COR-L47 (cell line): ENCODE measurements at places on chromosomes 5 and 9.

DNA sequence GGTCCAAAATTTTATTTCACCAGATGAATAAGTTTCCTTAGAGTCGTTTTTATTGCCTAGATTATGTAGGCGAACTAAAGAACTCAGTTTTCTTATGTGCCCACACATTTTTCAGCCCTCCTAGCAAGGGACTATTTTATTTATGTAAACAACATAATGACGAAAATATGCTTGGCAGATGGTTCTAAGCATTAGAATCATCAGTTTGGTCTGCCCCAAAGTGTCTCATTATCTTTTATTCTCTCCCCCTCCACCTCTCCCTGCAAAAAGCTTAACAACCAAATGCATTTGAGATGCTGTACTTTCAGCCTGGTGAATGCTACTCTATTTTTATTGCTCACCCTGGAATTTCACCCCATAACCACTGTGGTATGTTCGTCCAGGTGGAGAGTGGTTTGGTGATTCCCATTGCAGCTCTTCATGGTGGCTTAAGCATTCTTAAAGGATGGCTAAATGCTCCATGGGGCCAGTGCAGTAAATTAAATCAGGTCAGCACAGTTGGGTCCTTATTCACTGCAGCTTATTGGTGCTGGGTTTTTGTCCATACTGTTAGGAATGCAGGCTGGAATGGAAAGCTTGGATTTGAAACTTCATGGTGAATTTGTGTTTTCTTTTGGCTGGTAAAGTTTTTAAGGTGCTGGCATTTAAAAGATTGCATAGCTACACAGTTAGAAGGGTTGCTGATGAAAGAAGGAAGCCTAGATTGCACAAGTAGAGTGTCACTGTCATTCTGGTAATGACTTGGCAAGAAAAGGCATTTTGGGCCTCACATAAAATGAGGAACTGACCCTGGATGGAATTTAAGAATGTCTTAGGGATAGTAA lies 39.2 kb downstream of the TLE4 start:
- no peak for DNase-seq

DNA sequence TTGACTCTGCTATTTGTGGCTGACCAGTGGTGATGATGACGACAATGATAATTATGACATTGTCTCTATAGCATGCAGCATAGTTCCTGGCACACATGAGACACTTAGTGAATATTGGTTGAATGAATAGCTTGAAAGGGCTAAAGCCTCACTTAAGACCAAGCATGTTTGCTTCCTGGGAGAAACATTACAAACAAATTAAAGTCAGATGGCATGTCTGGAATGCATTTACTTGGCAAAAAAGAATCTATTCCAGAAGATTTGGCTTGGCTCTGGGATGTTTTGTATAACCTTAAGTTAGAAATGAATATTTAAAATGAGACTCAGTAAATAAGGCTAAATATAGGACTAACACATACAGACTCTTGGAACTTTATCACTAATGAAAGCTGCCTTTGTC lies 21.6 kb downstream of the GAS1 start:
- no peak for DNase-seq

DNA sequence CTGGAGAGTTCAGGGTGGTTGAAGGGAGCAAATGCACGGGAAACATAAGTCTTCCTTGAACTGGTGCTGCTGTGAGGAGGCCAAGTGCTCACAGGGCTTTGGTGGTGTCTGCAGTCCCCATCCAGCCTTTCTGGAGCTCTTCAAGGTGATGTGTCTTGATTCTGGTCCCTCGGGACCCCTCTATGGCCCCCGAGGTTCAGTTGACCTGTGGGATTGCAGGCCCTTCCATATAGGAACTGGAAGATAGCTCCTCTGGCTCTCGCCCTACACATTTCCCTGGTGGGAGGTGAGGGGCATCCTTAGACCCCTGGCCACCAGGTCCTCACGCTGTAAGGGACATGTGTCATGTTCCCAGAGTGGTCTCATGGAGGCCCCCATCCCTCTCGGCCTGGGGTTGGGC lies 191.8 kb downstream of the GADD45G start:
- DNase-seq, result no peak

- no peak for DNase-seq
These were observed 59.0 kb upstream of the UBAC1 start for GRCh38 chr9:136020206-136020605.

DNA sequence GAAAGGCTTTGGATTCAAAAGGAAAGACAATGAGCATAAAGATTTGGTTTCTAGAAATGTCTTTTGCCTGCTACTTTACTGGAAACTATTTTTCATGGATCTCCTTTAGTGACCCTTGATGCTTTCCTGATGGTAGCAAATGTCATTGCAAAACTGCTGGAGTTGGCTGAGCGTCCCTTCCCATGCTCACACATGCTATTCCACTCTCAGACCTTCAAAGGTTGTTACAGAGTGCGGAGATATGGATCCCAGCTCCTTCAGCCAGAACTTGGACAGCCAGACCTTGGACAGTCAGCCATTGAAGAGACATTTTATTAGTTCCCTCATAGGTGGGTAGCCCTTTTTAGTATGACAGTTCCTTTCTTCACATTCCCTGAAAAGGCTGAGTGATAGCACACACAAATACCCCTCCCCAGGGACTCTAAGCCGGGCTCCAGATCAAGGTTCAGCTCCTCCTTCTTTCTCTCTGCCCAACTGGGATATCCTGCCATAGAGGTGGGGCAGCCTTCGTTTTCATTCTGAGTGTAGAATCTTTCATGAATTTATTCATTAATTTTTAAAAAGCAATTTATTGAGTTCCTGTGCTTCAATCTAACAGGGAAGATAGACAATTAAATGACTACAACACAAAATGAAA lies 153.3 kb upstream of the SLC44A1 start:
- DNase-seq, result no peak

DNA sequence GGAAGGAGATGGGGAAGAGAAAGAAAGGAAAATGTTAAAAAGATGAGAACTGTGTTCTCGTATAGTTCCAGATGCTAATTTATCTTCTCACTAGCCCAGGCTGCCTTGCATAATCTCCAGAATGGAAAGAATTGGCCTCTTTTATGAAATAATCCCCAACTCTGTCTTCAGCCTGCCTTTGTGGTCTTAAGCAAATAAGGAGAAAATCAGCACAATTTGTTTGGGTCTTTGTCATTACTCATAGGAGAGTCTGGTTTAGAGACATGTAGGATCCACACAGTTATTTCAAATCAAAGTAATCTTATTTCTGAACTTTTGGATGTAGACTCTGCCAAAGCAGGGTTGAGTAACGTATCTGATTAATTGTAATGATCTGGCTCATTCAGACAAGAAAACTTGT lies 50.7 kb upstream of the CAMK4 start:
- no peak for DNase-seq

- DNase-seq, result no peak
These were observed 8.4 kb downstream of the HDAC3 start for GRCh38 chr5:141628175-141628788.

DNA sequence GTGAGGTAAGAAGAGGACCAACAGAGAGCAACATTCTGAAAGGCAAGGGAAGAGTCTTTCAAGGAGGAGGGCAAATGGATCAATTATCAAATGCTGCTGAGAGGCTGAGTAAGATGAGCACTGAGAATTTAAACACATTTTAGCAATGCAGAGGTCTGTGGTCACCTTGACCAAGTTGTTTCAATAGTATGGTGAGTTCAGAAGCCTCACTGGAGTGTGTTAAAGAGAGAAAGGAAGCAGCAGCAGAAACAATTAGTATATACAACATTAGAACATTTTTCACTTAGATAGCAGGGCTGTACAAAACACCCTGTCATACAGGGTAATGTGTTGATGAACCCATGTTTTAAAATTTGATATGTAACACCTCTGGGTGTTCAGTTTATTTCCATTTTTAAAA lies 131.5 kb downstream of the NR6A1 start:
- DNase-seq, result no peak

- DNase-seq, result no peak
These were observed 29.8 kb upstream of the TMEM161B start for GRCh38 chr5:88298425-88298824.

- no peak for DNase-seq
These were observed 339.0 kb upstream of the CTNND2 start for GRCh38 chr5:12242950-12243888.

- DNase-seq, result peak; percentile 3
These were observed 85.3 kb upstream of the ADRB2 start for GRCh38 chr5:148740966-148741742.

DNA sequence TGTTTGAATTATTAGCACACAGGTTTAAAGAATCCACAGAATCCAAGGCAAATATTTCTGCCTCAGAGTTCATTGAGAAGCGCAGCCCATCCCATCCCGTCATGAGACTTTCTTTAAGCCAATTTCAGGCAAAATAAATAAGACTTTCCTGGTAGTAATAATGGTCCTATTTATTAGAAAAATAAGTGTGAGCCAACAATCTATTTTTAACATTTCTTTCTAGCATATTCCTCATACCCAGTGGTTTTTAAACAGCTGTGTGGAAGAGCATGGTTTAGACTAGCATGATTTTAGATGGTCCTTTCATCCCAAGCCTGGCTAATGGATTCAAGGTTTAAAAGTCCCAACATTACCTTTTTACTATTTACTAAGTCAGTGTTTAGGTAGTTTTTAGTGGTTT lies 125.8 kb downstream of the SCAMP1 start:
- no peak for DNase-seq

GRCh38 chr9:85404911-85405565 lies 336.7 kb downstream of the AGTPBP1 start:
- no peak for DNase-seq

- peak; percentile 64 for DNase-seq
These were observed 62.0 kb downstream of the BHMT start for GRCh38 chr5:79173626-79174025.

- DNase-seq, result no peak
These were observed 99.2 kb upstream of the IL6ST start for GRCh38 chr5:56093970-56094369.

DNA sequence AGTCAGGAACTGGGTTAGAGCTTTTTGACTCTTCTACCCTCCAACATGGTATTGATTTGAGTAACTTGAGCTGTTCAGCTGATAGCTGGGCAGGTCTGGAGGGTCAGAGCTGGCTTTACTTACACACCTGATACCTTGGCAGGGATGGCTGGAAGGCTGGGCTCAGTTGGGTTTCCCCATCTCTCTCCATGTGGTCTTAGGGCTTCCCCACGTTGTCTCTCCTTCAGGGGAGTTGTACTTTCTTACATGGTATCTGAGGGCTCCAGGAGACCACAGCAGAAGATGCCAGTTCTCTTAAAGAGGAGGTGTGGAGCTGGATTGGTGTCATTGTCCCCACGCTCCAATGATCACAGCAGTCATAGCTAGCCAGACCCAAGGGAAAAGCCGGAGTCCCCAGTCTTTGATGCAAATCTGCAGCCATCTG lies 25.6 kb downstream of the ISOC1 start:
- no peak for DNase-seq

- DNase-seq, result no peak
These were observed 65.1 kb downstream of the BASP1 start for GRCh38 chr5:17282283-17283120.

- no peak for DNase-seq
These were observed 246.2 kb downstream of the MAN2A1 start for GRCh38 chr5:109935833-109936490.

GRCh38 chr5:140633021-140633471 lies at the start of gene CD14:
TSS of gene CD14 (minus strand) at chr5:140633175. CDS start at chr5:140633071, 104 bp downstream.
- no peak for DNase-seq

DNA sequence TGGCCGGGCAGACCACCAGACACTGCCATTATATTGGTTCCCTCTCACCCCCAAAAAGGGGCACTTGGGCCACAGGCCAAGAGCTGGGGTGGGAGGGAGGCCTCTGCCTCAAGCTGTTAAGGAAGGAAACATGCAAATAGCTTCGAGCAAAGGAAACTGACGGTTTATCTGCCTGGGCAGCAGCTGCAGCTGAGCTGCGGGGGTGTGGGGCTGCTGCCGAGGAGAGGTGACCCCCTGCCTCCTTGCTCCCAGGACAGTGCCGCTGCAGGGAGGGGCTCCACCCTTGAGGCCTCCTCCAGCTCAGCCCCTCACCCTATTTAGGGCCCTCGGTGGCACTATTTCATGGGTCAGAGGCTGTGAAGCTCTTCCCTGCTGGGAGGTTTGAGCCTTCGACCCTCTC lies 789 bp downstream of the DOK3 start:
- DNase-seq, result no peak

GRCh38 chr5:16446993-16447392 lies 18.6 kb downstream of the ZNF622 start:
- DNase-seq, result no peak

DNA sequence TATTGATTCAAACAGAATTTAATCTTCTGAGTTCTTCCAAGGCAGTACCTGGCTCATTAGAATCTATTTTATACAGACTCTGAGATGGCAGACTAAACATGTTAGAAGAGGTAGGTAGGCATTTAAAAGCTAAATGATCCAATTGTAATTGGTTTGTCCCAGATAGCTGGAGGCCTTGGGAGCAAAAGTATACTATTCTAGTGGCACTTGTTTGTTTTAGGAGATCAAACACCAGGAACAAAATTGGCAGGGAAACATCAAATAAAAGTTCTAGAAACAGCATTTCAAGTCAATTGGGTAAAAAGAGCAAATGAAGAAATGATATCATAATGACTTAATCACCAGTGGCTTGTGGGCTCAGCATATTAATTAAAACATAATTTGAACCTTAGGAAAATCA lies 521.4 kb downstream of the PRR16 start:
- DNase-seq, result no peak

GRCh38 chr9:134870746-134871662 lies 9.6 kb upstream of the FCN2 start:
- no peak for DNase-seq

DNA sequence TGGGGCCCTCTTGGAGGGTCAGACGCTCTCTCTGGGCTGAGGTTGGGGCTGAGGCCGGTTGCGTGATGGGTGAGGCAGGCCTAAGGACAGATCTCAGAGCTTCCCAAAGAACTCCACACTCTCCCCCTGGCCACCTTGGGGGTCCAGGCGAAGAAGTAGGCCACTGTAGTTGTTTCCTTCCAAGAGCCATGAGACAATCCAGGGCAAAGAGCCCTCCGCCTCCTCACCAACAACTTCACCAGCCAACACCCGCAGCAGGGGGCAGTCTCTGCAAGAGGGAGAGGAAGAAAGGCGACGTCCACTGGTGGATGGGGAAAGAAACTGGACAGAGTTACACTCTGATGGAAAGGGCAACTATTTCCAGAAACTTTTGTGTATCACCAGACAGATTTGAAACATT lies 10.7 kb downstream of the SLC35A4 start:
- DNase-seq, result no peak

DNA sequence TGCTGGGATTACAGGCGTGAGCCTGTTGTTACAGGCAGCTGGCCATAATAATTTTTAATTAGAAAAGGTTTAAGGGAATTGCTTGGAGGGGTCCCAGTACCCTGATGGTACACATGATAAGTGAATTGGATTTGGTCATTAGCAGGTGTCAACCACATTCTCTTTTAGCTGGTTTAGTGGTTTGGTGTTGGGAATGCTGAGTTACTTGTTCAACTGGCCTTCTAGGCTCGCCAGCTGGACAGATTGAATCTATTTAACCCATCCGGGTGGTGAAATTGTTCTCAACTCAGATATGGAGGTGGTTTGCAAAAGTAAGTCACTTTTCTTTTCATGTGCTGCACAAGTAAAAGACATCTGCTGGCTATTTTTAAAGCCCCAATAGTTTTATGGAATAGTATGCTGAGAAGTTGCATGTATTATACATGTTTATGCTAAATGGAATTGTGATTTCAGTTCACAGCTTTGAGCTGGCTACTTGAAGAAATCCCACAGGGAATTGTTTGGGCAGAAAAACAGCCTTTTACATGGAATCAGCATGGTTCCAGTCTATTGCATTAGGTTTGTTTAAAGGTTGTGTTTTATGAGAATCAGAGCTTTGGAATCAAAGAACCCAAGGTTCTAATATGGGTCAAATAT lies 149.8 kb upstream of the SLC28A3 start:
- DNase-seq, result no peak
